ENCODE measurements at places on chromosomes 4 and X. TPM values are rescaled to one million over a fixed set of nuclear protein-coding genes. Genes with fewer than 3 reads are reported as not detected.

GRCh38 chr4:3639613-3640586 is 107.7 kb upstream of the LRPAP1 start:
- DNase-seq: no peak
- H3K27me3 ChIP-seq: no peaks in the 10 kb centered on the region
- no peaks in the 10 kb centered on the region for H3K36me3 ChIP-seq
- H3K27ac ChIP-seq: no peak overlapping the region
- H3K4me1 ChIP-seq: no peaks in the 10 kb centered on the region
- H3K4me3 ChIP-seq: no peak overlapping the region

DNA sequence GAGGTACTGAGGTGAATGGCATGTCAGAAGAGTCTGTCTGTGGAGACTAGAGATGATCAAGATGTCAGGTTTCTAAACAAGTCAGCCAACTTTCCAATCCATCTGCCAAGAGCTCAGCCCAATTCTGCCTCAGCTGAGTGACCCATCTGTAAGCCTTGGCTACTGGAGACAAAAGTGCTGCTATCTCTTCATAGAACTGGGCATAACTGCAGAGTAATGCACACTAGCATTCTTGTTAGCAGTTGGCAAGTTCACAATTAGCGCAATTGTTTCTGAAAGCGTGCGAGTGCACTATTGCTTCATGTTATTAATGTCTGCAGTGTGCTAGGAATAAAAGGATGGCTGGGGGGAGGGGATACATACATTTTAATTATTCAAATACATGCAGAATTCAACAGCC is 32.9 kb upstream of the SH3D19 start:
- no peaks in the 10 kb centered on the region for H3K4me1 ChIP-seq
- no peaks in the 10 kb centered on the region for H3K36me3 ChIP-seq
- H3K4me3 ChIP-seq: no peak overlapping the region
- DNase-seq: no peak
- no peak overlapping the region for H3K27ac ChIP-seq

DNA sequence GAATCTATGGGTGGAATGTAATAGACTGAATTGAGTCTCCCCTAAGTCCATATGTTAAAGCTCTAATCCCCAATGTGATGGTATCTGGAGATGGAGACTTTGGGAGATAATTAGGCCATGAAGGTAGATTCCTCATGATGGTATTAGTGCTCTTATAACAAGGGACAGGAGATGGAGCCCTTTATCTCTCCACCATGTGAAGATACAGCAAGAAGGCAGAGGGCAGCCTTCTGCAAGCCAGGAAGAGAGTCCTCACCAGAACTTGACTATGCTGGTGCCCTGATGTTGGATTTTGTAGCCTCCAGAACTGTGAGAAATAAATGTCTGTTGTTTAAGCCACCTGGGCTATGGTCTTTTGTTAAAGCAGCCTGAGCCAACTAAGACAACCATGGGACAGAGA is 76.4 kb upstream of the F8A3 start:
- H3K27me3 ChIP-seq: no peaks in the 10 kb centered on the region
- H3K4me1 ChIP-seq: no peaks in the 10 kb centered on the region
- H3K36me3 ChIP-seq: no peaks in the 10 kb centered on the region
- H3K27ac ChIP-seq: no peak overlapping the region

DNA sequence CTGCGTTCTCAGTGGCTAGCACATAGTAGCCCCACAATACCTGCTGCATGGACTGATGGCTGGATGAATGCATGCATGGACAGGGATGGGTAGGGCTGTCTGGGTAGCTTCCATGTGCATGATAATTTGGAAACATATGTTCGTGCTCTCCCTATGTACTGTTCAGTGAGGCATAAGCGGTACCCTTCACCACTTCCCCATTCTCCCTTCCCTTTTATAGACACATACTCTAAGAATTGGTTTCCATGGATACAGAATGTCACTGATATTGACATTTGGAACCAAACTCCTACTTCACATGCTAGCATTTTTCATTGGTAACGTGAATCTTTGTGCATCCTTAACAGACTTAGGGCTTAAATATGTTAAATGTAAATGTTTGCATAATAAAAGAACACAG is 20.4 kb downstream of the USP46 start:
- H3K36me3 ChIP-seq: no peaks in the 10 kb centered on the region
- H3K27ac ChIP-seq: no peak overlapping the region
- H3K4me1 ChIP-seq: no peaks in the 10 kb centered on the region
- no peak for DNase-seq
- no peaks in the 10 kb centered on the region for H3K27me3 ChIP-seq

MAGEB10 gene
- total RNA-seq: not detected

CHRDL1 gene
- 9.4 TPM for total RNA-seq

TMEM31 gene
- total RNA-seq: not detected

NUDT10 gene
- not detected for total RNA-seq
